Fibroblast of the conjunctiva (primary cell): ENCODE measurements at places on chromosomes 7 and 10.
A peak's percentile ranks its signal among the peaks of the same experiment; 100 is the strongest.

DNA sequence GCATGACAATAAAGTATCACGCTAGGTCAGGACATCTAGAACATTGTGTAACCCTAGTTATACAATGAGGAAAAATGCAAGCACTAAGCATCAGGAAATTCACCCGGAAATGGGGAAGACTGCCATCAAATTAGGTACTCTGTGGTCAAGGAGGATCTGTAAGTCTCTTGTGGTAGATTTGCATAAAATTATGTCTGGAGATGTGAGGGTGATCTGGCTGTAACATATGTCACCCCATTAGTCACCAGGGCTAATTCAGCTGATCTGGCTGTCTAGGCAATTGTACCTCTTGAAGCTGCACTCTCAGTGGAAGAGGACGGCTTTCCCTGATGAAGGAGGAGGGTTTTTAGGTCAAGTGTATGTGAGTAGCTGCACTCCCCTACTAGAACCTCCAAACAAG, 14.8 kb downstream of the AKR1D1 start:
- no peak for DNase-seq

DNA sequence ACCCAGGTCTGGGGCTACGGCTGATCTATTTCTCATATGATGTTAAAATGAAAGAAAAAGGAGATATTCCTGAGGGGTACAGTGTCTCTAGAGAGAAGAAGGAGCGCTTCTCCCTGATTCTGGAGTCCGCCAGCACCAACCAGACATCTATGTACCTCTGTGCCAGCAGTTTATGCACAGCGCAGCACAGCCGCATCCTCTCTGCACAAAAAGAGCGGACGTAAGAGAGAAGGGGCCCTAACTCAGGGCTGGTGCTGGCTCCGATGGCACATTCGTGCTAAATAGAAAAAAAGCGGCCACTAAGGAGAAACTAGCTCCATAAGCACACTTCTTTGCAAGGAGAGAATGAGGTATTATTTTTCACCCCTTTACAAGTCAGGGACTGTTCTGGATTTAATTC, 28.3 kb upstream of the PRSS1 start:
- DNase-seq: no peak

DNA sequence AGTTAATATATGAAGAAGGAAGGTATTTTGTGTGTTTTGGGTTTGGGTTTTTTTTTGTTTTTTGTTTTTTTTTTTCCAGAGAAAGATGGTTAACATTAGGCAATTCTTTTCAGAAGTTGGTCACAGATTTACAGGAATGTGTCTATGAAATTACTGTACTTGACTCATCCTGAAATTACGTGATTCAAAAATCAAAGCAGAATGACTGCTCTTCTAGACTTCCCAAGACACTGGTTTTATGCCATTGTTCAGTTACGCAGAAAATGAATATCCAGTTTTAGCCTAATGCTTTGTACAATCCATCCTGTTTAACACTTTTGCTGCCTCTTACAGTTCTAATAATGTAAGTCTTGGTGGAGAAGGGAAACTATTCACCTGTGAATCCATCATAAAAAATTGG, 39.7 kb upstream of the CELF2 start:
- DNase-seq: no peak

DNA sequence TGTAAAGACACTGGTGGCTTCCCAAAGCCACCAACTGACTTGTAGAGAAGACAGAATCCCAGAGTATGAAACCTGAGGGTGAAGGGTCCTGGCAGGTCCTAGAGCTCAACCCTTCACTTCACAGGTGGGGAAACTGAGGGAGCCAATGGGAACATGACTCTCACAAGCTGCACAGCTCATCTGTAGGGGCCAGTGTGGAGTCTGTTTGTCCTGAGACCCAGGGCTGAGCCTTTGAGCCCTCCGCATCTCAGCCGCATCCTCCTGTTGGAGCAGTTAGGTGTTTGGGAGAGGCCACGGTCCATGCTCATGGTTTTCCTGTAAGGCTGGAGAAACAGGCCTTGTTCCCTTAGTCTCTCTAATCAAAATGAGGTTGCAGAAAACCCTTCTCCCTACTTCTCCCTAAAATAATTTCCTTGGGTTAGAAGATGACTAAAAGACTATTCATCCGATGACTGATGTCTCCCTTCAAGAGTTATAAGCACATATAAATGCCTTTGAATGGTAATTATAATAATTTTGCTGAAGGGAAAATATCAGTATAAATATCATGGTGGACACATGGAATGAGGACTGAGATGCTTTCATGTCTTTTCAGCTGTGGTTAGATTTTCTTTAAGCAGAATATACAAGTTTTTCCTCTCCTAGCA, 10.3 kb downstream of the HTRA1 start:
- DNase-seq: no peak

GRCh38 chr10:3502673-3503072, 282.3 kb downstream of the KLF6 start:
- DNase-seq: no peak

DNA sequence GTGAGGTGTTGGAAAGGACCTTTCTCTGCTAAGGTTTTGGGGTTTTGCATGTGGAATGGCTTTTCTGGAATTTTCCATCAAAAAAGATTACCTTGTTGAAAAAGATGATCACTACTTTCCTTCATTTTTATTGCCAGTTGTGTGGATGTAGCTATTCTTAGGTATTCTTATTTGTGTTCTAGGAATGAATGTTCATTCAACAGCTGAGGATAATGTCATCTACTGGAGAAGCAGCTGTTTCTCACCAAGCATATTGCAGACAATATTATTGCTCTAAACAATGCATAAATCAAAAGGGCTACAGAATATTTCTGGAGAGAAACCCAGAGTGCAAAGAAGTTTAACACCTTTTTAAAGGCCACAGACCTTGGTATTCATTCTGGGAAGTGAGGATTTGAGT, 145.6 kb upstream of the CALCR start:
- DNase-seq: no peak

DNA sequence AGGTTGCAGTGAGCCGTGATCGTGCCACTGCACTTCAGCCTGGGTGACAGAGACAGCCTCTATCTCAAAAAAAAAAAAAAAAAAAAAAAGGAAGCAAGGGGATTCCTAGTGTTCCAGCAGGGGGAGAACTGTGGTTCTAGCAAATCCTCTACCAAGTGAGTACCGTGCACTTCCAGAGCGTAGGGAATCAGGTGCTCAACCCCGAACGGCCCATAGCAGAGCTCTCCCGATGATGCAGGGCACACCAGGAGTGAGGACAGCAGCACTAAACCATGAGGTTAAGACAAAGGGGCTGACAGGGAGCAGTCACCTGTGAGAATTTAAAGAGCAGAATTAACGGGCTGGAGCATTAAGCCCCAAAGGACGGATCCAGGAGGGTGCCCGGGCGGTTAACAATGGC, 173.6 kb downstream of the PTPRN2 start:
- no peak for DNase-seq

- DNase-seq: peak; percentile 63
Observed at GRCh38 chr7:95511716-95512260, 26.0 kb downstream of the ASB4 start.

GRCh38 chr10:77226452-77226851, 411.2 kb downstream of the KCNMA1 start:
- DNase-seq: no peak

DNA sequence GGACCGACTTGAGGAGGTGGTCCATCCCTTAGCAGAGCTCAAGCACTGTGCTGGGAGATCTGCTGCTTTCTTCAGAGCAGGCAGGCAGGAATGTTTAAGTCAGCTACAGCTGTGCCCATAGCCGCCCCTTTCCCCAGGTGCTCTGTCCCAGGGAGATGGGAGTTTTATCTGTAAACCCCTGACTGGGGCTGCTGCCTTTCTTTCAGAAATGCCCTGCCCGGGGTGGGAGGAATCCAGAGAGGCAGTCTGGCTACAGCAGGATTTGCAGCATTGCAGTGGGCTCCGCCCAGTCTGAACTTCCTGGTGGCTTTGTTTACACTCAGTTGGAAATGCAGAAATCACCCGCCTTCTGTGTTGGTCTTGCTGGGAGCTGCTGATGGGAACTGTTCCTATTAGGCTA, 51.2 kb upstream of the SEMA3A start:
- no peak for DNase-seq
